ENCODE measurements at places on chromosomes 2 and 18.

DNA sequence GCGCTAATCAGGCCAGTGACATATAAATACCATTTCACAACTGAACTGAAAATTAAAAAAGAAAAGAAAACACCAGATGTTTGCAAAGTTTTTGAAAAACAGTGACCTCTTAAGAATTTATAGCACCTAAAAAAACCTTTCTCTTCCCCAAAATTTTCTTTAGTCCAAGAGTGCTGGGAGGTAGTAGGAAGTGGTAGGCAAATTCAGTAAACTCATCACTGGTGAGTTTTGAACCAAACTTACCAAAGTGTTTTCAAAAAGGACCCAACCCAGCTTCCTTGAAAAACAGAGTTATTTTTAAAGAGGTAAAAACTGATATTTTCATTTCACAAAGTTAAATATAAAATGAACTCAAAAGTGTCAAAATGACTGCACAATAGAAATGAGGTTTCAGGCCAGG lies 90.4 kb downstream of the TMEM247 start:
- no peak for DNase-seq

DNA sequence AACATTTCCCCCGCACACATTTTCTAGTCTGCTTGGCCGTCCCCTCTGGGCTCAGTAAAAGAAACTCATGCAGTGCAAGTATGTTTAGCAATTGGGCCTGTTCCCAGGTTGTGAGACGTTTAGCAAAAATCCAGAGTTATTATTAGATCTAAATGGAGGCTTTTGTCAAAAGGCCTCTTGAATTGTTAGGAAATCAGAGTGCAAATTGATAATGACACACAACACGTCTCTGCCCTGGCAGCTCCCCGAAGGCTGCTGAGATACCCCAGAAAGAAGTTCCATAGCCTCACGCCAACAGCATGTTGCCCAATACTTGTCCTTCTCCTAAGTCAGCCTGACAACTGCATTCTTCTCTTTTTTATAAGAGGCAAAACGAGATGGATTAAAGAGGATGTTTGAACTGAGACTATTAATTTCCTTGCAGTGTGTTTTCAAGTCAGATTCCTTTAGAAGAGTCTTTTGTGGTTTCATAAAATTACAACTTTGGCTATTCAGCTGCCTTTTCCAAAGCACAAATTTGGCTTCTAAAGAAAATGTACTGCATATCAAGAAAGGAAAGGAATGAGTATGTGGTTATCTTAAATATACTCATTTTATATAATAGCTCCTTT lies 202.2 kb downstream of the TRIB2 start:
- no peak for DNase-seq

DNA sequence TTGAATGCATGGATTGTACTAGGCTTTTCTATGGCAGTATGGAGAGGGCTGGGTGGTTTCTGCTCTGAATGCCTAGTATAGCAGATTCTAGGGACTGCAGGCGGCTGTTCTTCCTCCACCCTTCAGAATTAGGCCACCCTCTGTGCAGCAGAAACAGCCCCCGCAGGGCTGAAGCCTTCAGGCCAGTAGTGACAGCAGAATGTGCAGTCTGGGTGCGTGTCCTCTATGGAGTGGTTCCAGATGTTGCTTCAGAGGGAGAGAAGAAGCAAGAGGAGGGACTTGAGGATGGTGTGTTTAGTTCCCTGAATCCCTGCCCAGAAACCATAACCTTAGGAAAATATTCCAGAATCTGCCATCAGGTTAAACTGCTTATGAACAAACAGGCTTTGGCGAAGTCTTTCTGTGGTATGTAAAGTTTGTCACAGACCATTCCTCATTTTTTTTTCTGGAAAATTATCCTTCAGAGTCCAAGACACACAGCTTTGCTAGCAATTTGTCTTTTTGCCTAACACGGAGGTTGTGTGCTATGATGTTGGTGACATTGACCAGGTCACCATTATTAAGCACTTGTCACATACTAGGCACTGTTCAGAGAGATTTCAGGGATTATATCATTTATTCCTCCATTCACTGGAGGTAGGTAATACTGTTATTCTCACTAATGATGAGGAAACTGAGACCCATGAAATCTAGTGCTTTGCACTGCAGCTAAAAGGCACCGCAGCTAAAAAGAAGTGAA lies 21.1 kb downstream of the CASP10 start:
- no peak for DNase-seq

GRCh38 chr2:17470855-17471641 lies 47.2 kb downstream of the RAD51AP2 start:
- DNase-seq = peak; percentile 9

DNA sequence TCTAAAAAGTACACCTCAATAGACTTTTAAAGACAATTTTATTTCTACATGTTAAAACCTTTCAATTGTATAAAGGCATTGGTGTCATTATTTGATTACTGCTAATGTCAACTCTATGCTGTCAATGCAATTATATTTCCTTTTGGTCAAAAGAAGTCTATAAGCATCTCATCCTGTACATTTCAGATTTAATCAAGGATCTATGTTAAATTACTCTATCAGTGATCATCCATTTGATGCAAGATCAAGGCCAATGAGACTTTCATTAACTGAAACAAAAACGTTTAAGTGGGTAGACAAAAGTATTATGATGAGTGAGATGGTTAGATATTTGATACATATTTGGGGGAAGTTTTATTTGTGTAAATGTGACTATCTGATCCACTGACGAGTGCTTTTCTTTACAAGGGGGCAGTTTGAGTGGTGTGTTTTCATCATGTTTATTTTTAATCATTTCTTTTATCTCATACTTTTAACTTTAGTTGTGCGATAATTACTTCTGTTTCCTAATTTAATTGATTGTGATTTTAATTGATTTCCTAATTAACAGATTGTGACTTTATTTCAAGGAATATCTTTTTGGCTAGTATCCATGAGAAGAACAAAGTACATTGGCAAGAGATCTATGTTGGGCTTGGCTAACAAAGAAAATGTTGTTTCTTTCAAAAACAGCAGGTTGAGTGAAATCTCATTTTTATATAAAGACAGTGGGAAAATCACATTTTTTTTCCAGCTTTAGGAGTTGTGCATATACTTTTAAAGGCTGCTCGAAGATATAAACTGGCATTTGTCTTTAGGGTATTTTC lies 1.1 kb downstream of the ARHGAP28 start:
- DNase-seq = no peak

DNA sequence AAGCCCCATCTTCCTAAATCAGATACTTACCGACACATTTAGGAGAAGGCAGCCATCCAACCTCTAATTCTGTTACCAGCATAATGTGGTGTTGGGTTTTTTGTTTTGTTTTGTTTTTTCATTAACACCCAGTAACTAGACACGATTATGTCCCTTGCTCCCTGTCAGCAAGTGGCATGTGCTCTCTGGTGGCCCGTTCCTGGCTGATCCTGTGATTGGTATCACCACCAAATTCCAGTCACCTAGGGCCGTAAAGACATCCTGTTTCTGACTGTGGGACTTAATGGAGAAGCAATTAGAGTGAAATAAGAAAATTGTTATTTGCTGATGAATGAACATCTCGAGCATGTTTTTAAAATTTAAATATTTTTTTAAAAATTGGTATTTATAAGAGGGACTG lies 5.9 kb upstream of the DLX1 start:
- no peak for DNase-seq
